Stimulated activated CD4-positive, alpha-beta T cell treated with anti-CD3 and anti-CD28 coated beads, Interleukin-4, amount 100 ng/mL, for 24 hours (primary cell): ENCODE measurements at places on chromosomes 1 and 21.

DNA sequence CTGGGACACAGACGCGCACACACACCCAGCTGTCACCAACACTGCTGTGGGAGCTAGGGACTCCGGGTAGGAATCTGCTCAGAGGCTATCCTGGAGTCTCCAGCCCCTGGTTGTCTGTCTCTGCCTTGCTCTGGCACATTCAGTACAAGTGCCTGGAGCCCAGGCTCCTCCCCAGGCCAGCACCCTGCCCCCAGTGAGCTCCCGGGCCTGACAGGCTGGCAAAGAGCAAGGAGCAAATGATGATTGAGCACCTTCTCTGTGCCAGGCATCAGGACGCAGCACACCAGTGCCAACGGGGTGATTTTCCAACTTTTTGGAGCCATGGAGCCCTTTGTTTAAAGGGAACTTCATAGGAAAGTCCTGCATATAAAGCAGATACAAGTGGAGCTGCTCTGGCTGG, 6.5 kb downstream of the CNTN2 start:
- DNase-seq, result no peak

GRCh38 chr1:99748419-99748818, 18.0 kb downstream of the FRRS1 start:
- DNase-seq, result no peak

GRCh38 chr1:175252561-175252960, 60.0 kb upstream of the KIAA0040 start:
- no peak for DNase-seq

- no peak for DNase-seq
Measured at GRCh38 chr1:218810306-218810705, 363.4 kb upstream of the LYPLAL1 start.

- DNase-seq, result no peak
Measured at GRCh38 chr1:95195046-95195445, 39.0 kb upstream of the RWDD3 start.
